AG20443 (cell line): ENCODE measurements at places on chromosomes 1 and 21.

DNA sequence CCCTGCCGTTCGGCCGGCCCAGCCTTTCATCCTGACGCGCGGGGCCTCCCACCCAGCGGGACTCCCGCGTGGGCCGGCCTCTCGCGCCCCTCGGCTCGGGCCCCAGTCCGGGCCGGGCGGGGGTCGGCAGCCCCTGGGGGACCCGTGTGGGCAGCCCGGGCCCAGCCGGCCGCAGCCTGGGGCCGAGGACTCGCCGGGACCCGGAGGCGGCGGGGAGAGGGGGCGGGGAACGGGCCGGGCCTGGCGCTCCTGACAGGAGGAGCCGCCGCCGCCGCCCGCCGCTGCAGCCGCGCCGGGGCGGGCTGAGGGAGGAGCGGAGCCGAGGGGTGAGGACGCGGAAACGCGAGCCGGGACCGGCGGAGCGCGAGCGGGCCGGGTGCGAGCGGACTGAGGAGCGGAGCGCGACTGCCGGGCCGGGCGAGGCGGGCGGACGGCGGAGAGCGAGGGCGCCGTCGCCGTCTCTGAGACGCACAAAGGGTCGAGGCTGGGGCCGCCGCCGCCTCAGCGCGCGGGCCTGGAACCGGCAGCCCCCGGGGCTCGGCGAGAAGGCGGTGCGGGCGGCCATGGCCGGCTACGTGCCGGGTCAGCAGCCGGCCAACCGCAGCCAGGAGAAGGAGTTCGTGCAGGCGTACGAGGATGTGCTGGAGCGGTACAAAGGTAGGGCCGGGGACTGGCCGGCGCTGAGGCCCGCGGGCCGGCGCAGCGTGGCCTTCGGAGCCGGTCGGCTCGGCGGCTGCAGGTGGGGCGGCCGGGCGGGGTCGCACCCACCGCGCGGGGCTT lies 79.1 kb downstream of the NDUFS5 start:
- DNase-seq: peak; percentile 90

DNA sequence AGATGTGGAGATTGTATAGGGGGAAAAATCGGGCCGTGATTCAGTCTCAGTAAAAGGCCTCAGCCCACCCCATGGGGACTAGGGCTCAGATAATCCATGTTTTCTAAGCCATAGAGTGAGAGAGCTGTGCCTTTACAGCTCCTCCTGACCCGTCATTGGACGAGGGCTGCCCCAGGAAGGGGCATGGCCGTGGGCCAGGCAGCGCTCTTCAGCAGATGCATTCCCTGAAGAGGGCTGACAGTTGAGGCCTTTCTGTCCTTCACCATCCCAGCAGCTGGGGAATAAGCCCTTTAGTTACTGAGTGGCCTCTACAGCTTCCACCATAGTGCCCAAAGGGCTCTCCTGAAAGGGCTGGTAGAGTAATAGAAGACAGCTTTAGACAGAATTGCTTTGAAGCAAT lies 57.2 kb downstream of the ST3GAL3 start:
- DNase-seq: no peak

- no peak for DNase-seq
Measured at GRCh38 chr1:147586414-147586813, 45.1 kb downstream of the BCL9 start.

- no peak for DNase-seq
Measured at GRCh38 chr1:160251011-160251410, 11.3 kb downstream of the DCAF8 start.

DNA sequence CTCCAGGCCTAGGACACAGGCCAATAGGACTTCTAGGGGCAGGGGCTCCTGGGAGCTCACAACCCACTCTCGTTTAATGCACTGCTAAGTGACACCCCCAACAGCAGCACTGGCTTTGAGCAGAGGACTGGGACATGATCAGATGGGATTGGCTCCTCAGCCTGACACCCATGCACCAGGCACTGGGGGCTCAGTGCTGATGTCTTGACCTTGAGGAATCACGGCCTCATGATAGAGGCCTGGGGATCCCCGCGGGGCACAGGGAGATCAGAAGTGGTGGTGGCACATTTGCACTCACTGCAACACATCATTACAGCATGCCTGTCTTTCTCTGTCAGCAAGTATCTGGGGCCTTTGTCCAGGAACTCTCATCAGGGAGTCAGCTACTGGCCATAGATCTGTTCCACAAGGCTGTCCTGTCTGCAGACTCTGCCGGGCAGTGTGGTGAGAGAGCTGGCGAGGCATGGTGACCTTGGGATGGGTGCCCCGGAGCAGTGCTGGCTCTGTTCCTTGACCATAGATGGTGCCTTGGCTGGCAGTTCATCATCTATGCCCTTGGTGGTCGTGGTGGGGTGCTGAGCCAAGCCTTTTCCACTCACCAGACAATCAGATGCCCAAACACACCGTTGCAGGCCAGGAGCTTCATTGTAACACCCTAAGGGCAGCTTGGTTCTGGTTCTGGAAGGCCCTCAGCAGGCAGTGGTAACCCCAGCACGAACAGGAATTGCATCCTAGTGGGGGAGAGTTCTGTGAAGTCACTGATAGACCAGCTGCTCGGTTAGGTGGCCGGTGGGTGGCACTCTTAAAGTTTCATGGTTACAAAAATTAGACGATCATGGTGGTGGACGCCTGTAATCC lies 22.2 kb upstream of the PARP1 start:
- no peak for DNase-seq
